Esophagus mucosa (tissue), 1 donor: ENCODE measurements at places on chromosomes 13 and 19. TPM values are rescaled to one million over a fixed set of nuclear protein-coding genes. Genes with fewer than 3 reads are reported as not detected.

- no peak for ATAC-seq
Measured at GRCh38 chr19:7779631-7780486, 16.8 kb downstream of the CLEC4M start.

DNA sequence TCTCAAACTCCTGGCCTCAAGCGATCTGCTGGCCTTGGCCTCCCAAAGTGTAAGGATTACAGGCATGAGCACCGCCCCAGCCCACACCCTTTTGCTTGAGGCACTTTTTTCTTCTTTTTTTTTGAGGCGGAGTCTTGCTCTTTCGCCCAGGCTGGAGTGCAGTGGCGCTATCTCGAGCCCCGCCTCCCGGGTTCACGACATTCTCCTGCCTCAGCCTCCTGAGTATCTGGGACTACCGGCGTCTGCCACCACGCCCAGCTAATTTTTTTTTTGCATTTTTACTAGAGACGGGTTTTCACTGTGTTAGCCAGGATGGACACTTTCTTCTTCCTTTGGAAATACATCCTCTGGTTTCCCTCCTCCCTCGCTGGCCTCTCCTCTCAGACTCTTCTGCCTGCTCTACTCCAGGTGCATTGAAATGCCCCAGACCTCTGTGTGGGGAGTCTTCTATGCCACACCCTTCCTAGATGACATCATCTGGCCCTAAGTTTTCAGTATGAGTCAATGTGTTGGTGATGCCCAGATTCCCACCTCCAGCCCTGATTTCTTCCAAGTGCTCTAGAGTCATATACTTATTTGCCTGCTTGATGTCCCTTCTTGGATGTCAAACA is 20.7 kb upstream of the TPT1 start:
- peak; percentile 79 for ATAC-seq

FAM83E gene
- 6.5 TPM for total RNA-seq

DNA sequence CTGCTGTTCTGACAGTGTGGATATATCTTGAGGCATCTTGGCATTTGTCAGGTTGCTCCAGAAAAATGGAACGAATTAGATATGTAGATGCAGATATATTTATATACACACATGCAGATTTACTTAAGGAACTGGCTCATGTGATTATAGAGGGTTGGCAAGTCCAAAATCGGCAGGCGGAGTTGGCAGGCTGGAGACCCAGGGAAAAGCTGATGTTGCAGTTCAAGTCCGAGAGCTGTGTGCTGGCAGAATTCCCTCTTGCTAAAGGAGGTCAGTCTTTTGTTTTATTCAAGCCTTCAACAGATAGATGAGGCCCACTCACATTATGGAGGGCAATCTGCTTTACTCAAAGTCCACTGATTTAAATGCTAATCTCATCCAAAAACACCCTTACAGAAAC is 24.4 kb upstream of the CSNK1A1L start:
- no peak for ATAC-seq

- ATAC-seq: no peak
Measured at GRCh38 chr13:50459046-50459445, 384.4 kb downstream of the DLEU7 start.

- no peak for ATAC-seq
Measured at GRCh38 chr13:28778308-28779215, 41.6 kb upstream of the MTUS2 start.

TGFBR3L gene
- 0.72 TPM for total RNA-seq

DNA sequence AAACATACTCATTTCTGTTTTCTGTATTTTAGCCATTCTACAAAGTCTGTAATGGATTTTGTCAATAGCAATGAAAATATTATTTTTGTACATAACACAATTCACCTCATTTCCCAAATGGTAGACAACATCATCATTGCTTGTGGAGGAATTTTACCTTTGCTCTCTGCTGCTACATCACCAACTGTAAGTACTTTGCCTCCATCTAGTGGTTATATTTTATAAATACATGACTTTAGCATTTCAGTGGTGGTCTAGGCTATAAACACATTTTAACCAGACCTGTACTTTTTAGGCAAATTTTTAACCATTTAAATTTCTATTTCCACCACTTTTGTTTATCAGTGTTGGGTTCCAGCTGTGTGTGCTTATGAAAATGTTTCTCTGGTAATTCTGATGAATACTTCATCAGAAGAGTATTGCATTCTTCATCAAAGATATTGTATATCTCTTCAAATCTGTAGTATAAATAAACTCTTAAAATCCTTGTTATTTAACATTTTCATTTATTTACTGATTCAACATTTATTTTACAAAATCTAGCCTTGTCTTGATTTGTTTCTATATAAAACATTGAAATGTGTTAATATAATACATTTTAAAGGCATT is 222.4 kb downstream of the NBEA start:
- no peak for ATAC-seq

LRRC4B gene
- total RNA-seq: 0.24 TPM

GRCh38 chr19:50300814-50301606 is 28.2 kb downstream of the KCNC3 start:
- ATAC-seq: peak; percentile 79

GRCh38 chr13:76928456-76928855 is 19.9 kb upstream of the ACOD1 start:
- ATAC-seq: no peak

GRCh38 chr13:47459512-47459911 is 541.6 kb downstream of the SUCLA2 start:
- no peak for ATAC-seq

MIR17HG gene
- total RNA-seq: 3.5 TPM

- ATAC-seq: no peak
Measured at GRCh38 chr19:47512183-47512947, 2.5 kb downstream of the NAPA start.

- no peak for ATAC-seq
Measured at GRCh38 chr13:66921437-66921836, 308.7 kb downstream of the PCDH9 start.

GRCh38 chr19:51807111-51807701 is 12.2 kb downstream of the FPR3 start:
- ATAC-seq: no peak

- ATAC-seq: no peak
Measured at GRCh38 chr19:8641908-8642547, 11.6 kb downstream of the NFILZ start.

DNA sequence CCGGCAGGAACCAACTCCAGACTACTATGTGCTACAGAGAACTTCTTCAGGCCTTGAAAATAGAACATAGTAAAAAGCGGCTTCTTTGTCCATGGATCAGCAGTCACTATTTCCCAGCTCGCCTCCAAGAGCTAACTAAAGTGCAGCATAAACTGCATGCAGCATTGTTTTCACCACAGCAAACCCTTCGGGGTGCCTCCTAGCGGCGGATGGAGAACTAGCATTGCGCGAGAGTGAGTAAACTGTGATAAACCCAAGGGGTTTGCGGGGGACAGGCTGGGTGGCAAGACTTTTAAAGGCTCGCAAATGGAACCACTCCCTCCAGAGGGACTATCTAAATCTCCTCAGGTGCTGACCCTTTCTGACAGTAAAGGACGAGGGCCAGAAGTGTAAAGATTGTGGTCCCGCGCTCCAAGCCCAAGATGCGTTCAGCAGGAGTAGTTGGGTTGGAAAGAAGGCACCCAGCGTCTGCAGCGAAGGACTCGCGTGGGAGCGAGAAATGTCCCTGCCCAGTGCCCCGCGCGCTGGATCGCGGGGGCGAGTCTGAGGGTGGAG is 21.5 kb upstream of the SGCG start:
- peak; percentile 48 for ATAC-seq

ZSCAN4 gene
- not detected for total RNA-seq

- ATAC-seq: no peak
Measured at GRCh38 chr19:2266183-2266993, 10.2 kb upstream of the JSRP1 start.

FOXA3 gene
- total RNA-seq: not detected

SYCN gene
- not detected for total RNA-seq

RNF6 gene
- total RNA-seq: 28.9 TPM

MEDAG gene
- 2.7 TPM for total RNA-seq

DNA sequence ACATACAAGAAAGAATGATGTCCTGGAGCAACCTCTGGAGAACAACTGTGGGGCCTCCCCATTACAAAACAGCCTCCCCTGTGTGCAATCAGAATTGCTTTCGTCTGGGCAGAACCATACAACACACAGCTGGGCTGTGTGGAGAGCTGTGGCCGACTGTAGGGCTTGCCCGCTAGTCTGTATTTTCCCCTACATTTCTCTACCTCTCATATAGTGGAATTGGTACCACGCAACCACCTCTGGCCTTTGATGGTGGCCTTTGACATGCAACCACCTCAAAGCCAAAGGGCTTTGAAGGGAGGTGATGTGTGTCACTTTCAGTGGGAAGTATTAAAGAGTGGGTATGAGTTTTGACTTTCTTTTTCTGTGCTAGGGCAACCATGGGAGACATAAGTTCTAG is 34.0 kb downstream of the GARRE1 start:
- ATAC-seq: no peak

PRSS57 gene
- not detected for total RNA-seq

GRCh38 chr13:110240352-110240751 is 66.6 kb downstream of the COL4A1 start:
- no peak for ATAC-seq

DNA sequence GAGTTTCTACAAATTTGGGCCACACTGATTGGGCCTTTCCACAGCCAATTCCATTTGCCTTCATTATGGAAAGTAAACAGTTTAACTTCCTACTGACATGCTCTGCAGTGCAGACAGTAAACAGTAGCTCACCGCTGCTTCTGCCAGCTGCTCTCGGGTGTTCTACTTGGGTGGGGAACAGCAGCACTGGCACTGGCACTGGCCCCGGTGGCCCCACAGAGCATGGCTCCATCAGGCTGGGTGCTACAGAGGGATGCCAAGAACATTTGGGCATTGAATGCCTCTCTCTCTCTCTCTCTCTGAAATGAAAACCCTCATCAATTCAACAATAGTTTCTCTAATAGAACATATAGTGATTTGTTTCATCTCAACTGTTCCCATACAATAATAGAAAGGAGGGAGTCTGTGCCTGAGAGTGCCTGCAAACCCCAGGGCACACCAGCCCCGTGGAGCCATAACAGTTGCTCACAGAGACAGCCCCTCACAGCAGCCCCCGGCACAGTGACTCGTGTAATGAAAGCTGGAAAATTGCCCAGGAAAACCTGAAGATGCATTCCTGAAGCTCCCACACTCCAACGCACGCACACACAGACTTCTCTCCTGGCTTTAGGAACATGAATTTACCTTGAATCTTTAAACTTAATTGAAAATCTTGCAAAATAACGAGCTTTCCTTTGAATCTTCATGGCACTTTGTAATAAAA is 38.2 kb upstream of the GJB6 start:
- no peak for ATAC-seq

DNA sequence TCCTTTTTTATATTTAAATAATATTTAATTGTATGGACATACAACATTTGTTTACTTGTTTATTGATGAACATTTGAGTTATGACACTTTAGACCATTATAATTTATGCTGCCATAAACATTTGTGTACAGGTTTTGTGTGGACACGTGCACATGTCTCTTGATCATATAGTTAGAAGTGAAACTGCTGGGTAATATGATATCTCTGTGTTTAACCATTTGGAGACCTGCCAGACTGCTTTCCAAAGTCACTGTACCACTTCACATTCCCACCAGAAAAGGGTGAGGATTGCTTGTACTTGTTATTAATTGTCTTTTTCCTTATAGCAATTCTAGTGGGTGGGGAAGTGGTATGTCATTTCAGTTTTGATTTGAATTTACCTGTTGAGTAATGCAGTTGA is 145.6 kb upstream of the KLHL1 start:
- ATAC-seq: no peak

DNA sequence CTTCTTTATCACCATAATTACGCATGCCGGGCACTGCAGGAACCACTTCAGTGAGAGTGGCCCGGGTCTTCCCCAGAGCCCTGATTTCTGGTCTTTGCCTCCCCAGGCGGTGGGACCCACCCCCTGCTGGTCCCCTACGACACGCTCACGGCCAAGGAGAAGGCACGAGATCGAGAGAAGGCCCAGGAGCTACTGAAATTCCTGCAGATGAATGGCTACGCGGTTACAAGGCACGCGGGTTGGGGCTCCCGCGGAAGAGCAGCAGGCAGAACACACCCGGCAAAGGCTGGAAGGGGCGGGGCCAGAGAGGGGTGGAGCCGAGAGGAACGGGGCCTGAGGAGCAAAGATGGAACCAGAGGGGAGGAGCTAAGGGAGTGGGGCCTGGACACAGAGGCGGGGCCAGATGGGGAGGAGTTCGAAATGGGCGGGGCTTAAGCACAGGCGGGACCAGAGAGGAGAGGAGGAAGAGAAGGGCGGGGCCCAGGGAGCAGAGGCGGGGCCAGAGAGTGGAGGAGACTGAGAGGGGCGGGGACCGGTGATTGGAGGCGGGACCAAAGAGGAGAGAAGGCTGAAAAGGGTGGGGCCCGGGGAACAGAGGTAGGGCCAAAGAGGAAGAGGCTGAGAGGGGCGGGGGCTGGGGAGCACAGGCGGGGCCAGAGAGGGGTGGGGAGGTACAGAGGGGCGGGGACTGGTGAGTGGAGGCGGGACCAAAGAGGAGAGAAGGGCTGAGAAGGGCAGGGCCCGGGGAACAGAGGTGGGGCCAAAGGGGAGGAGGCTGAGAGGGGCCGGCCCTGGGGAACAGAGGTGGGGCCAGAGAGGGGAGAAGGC is 73.4 kb downstream of the RYR1 start:
- peak; percentile 92 for ATAC-seq

GRCh38 chr13:79479882-79480281 is 1.1 kb upstream of the NDFIP2 start:
- ATAC-seq: no peak

- ATAC-seq: no peak
Measured at GRCh38 chr19:6790194-6791128, 18.0 kb downstream of the VAV1 start.

DNA sequence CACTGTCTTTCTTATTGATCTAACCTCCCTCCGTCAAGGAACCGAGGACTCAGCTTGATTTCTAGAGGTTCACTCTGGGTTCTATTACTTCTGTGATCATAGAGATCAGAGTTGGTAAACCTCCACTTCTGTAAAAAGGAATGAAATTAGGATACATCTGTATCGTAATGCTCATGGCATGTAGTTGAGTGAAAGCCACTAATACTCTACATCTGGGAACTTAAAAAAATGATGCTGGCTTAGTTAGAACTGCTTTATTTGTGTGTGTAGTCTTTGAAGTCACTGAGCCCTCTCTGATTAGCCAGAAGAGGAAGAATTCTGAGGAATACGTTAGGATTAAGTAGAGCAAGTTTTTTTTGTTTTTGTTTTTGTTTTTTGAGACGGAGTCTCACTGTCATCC is 140.8 kb downstream of the GGACT start:
- ATAC-seq: no peak
